ENCODE measurements at places on chromosomes 6 and 20.

DNA sequence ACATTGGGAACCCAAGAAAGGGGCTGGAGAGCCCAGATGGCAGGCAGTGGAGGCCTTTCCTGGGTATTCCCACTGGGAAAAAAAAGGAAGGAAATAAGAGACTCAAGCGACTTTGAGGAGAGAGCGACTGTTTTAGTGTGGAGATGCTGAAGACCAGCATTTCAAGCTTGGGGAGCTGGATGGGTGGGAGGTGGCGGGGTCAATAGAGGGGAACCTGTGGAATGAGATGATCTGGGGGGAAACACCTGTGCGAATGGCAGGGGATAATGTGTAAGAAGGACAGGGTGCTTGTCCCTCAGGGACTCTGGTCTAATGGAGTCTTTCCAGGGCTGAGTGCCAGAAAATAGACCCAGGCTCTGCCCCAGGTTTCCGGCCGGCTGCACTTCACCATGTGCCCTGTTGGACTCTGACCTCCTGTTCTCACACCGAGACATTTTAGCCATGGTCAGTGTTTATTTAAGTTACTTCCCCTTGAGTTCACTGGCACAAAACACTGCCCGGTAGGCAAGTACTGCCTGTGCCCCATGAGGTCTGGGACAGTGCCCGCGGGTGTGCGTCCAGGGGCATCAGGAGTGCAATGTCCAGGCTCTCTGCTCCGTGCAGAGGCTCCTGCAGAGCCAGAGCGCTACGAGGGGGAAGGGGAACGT lies 50.4 kb upstream of the NKX2-2 start:
- DNase-seq, result no peak

DNA sequence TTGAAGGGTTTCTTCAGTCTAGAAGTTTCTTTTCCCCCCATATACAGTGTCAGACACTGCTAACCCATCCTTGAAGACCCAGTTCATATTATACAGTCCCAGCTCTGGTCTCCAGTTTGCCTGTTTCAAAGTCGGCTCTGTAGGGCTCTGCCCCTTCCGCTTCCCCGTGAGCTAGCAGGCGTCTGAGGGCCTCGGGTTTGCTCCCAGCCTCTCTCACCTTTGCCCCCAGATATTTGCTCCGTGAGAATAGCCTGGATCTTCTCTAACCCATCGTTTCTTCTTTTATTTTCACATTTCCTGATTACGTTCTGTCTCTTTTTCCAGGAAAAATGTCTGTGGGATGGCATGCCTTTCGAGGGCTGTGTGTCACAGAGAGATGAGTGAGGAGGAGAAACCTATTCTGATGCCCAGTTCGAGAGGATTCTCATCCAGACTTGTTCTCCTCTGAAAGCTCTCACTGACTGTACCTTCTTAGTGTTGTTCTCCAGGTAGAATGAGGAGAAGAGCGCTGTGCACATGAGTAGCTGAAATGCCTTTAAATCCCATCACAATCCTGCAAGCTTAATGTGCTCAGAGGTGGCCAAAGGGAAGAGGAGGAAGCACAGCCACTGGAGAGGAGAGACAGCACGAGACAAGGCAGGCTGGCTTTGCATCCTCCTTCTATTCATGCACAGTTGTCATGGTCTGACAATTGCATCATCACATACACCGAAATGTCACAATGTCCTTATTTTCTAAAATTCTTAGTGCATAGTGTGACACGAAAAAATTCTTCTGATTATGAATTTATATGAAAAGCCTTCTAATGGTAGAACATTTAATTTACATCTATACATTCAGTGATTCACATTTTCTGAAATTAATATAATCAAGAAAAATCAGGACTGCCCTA lies 171.1 kb downstream of the FOXA2 start:
- no peak for DNase-seq

GRCh38 chr6:53178837-53179432 lies 30.3 kb upstream of the GCM1 start:
- no peak for DNase-seq

DNA sequence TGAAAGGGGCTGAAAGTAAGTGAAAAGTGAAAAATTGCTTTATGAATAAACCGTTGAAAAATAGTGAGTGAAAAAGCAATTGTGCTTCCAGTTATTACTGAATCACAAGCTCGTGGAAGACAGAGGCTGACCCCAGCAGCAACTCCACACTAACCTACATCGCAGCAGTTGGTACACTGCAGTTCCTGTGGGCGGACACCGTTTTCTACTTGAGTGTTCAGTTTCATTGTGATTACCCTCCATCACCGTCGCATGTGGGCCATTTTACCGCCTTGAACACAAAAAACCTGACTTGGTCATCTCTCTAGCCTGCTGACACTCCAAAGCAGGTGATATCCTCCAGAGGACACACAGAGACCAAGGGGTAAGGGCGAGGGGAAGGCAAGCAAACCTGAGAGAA lies 28.4 kb downstream of the PRDM1 start:
- peak; percentile 66 for DNase-seq

GRCh38 chr6:87902383-87902782 lies 145.3 kb upstream of the SPACA1 start:
- DNase-seq, result no peak

GRCh38 chr6:119454714-119455113 lies 105.2 kb upstream of the MAN1A1 start:
- no peak for DNase-seq

DNA sequence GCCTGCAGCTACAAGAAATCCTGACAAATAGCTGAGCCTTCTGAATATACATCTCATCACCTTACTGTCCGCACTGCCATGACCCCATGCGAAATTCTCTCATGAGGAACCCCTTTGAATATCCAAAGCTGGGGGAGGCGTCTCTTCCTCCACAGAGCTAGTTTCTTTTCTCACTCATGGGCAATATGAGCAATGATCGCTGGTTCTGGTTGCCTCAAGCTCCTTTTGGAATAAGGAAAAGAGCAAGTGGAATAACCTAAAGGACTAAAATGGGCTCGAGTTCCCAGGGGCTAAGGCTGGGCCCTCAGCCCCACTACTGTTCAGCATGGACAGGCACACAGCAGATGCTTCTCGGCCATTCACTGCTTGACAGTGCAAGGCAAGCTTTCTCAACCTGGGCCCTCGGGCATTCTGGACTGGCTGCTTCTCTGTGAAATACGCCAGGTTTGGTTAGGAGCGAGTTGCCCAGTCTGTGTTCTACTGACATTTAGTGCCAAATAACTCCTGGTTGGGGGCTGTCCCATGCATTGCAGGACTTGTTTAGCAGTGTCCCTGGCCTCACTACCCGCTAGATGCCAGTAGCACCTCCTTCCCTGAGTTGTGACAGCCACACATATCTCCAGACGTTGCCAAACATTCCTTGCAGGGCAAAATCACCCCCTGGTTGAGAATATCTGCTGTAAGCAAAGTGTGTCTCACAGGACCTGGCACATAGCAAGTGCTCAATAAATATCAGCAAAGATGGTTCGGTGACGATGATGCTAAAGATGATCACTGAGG lies 156.8 kb downstream of the CEBPB start:
- no peak for DNase-seq
